ENCODE measurements at places on chromosomes 5 and 9.

GRCh38 chr5:110536120-110537115 is 190.1 kb downstream of the TMEM232 start:
- DNase-seq: no peak

DNA sequence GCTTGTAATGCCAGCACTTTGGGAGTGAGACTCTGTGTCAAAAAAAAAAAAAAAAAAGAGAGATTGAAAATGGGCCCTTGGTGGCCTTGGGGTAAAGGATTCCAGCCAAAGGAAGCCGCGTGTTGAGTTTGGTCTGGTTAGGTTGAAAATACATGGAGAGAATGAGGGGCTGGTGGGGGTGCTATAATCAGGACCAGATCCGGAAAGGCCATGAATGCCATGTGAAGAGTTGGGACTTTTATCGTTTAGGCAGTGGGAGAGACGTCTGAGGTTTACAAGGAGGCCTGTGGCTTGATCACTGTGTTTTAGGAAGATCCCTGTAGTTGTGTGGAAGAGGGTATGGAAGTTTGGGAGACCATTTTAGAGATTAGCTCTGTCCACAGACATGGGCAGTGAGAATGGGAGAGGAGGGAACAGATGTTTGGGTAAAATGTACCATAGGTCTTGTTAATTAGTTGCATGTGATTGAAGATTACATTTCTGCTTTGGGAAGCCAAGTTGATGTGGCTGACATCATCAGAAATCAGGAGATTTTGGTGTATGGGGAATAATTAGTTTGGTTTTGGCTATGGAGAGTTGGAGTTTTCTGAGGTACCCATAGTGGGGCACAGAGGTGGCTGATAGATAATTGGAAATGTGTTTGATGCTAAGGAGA is 3.5 kb downstream of the MSANTD3 start:
- DNase-seq: no peak

- DNase-seq: no peak
These were observed 112.8 kb downstream of the C9orf152 start for GRCh38 chr9:110095161-110095595.

GRCh38 chr9:136170006-136170901 is 34.7 kb downstream of the LHX3 start:
- DNase-seq: no peak

DNA sequence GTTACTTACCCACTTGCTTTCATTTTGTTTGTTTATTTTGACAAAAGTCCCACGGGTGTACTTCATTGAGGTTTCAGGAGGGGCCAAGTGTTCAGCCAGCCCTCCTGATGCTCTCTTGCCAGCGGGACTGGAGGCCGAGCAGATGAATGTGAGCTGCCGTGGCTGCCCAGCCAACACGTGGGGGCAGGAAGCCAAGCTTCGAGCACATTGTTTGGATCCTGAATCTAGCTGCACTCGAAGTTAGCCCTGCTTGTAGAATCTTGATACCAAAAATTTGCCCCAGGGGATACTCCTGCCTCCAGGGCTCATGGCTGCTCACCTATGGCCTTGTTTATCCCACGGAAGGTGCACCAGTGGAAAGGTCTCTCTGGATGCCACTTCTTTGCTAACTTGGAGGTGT is 49.3 kb downstream of the RASGEF1C start:
- peak; percentile 20 for DNase-seq

- DNase-seq: no peak
These were observed 119.9 kb downstream of the CEMIP2 start for GRCh38 chr9:71648453-71648852.

GRCh38 chr9:25584611-25585010 is 93.6 kb downstream of the TUSC1 start:
- no peak for DNase-seq

DNA sequence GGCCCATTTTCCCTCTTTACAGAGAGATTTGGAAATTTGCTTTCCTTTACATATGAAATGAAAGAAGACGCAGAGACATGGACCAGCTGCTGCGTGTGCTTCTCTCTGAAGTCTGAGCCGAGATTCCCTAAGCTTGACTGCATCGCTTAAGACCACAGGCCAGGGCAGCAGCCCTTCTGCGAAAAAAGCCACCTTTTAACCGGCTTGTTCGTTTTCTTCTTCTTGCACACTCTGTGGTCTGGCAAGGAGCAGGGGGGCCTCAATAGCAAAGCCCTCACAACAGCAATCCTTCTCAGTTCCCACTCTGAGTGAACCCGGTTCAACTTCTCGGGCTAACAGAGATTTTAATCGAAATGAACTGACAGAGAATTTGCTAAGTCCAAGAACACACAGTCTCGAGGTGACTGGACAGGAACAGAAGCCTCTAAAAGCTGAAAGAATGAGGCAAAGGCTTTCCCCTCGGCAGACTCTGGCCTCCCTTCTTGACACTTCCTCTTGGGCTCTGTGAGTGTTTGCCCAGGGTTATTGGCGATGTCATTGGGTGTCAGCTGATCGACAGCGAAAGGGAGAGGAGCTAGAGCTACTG is 512.9 kb upstream of the KLF4 start:
- no peak for DNase-seq
